ENCODE measurements at places on chromosomes 3 and 15. TPM values are rescaled to one million over a fixed set of nuclear protein-coding genes. Genes with fewer than 3 reads are reported as not detected.

- no peak within 1 kb of the TSS for H3K27ac ChIP-seq
- H3K27me3 ChIP-seq = peaks cover 9% of the 10 kb centered on the region
- H3K4me3 ChIP-seq = peak within 1 kb of the TSS; percentile 52
- DNase-seq = peak; percentile 51
- peaks cover 15% of the 10 kb centered on the region for H3K4me1 ChIP-seq
Measured at GRCh38 chr3:50154840-50155490, at the start of gene SEMA3F. Gene SEMA3F, plus strand, starts transcription at chr3:50155324. Its CDS starts 4,299 bp downstream, at chr3:50159623.

DNA sequence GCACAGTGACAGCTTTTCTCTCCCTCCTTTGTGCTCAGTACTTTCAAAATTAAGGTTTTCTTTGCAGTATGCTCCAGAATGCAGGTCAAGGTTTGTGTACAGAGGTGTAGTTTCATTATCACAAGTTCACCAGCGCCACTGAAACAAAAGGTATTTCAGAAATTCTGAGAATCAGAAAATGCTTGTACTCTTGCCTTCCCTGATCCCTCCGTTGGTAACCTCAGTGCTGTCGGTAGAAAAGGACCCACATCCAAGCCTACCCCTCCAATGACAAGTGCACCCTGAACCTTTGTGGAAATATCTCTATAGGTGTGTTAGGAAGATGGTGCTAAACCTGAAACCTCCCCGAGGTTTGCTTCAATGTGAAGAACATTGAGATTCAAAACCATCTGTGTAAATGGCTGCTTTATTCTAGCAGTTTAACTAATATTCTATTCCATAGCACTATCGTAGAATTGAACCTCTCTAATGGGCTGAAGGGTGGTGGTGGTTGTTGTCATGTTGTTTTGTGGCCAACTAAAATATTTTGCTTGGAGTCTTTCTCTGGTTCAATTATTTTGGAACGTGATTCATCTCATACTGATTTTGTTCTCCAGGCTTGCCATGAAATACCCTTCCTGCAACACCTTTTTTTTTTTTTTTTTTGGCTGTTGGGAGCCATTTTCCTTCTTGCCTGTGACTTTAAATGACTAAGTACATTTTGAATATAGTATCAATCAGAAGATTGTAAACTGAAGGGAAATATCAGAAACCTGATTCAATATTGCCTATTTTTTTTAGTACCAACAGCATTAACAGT is 20.7 kb downstream of the ZBTB38 start:
- peak overlapping the region; percentile 45 for H3K27ac ChIP-seq
- no peak for DNase-seq
- no peaks in the 10 kb centered on the region for H3K27me3 ChIP-seq

Gene A4GNT
- total RNA-seq = not detected

DNA sequence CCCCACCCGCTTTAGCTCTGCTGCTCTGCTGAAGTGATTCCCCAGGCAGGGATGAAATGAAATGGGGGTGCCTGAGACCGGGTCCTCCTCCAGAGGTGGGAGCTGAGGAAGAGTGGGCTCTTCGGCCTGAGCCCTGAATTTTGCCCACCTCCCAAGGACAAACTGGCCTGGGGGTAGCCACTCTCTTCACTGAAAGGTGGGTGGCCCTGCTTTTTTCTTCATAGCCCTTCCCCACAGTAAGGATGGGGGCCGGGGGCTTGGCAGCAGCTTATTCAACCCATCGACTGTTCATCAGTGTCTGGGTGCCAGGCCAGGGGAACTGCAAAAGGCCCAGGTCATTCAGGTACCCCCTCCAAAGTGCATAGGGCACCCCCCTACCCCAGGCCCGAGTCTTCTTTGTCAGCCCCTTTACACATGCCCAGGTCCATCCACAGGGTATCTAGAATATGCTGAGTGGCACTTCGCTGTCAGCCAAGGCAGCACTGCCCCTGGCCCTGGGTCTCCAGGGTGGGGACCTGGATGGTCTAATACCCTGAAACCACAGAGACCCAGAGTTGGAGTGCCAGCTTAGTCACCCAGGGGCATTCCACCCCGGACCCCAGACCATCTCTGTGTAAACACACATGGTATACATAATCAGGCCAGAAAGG is 7.9 kb downstream of the SCN5A start:
- H3K36me3 ChIP-seq = no peaks in the 10 kb centered on the region
- no peaks in the 10 kb centered on the region for H3K4me1 ChIP-seq
- H3K27ac ChIP-seq = no peak overlapping the region
- no peak overlapping the region for H3K4me3 ChIP-seq
- DNase-seq = no peak

DNA sequence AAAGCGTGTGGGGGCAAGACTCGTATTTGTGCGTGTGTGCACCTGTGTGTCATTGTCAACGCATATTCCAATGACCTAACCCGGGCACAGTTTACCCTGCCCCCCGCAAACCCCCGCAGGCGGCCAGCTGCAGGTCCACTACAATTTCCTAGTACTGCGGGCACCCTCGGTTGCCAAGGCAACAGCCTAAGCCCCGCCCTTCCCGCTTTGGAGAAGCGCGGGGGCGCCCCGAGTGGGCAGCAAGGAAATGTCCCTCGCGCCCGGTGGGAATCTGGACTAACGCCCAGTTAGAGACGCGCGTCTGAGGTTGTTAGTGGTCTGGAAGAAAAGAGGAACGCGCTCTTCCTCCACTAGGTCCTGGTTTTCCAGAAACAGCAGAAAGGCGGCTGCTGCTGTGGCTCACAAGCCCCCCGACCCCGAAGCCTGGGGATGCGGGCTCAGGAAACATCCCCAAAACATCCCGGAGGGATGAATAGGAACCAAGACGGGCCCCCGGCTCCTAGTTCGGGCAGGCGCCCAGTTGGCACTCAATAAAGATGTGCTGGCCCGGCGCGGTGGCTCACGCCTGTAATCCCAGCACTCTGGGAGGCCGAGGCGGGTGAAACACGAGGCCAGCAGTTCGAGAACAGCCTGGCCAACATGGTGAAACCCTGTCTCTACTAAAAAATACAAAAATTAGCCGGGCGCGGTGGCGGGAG is 1.1 kb downstream of the ABHD14A start:
- peaks cover 23% of the 10 kb centered on the region for H3K4me1 ChIP-seq
- H3K4me3 ChIP-seq = peak overlapping the region; percentile 63
- H3K36me3 ChIP-seq = no peaks in the 10 kb centered on the region
- no peaks in the 10 kb centered on the region for H3K27me3 ChIP-seq
- DNase-seq = peak; percentile 56
- H3K27ac ChIP-seq = no peak overlapping the region

All from astrocyte (in vitro differentiated cells and primary cell).